ENCODE measurements at places on chromosomes 6 and 20. TPM values are rescaled to one million over a fixed set of nuclear protein-coding genes. Genes with fewer than 3 reads are reported as not detected.

Gene SLC29A1
- total RNA-seq, result 244 TPM

Gene RAET1L
- total RNA-seq, result not detected

Gene TCP11
- total RNA-seq, result not detected

Gene ZFP57
- not detected for total RNA-seq

Gene ATG5
- total RNA-seq, result 38.5 TPM

Gene CNR1
- not detected for total RNA-seq

Gene TNNC2
- 678 TPM for total RNA-seq

Gene CHRNA4
- total RNA-seq, result not detected

Gene PHF3
- total RNA-seq, result 45.5 TPM

Gene TNF
- total RNA-seq, result not detected

Gene AGPAT4
- total RNA-seq, result 4.1 TPM
